ENCODE measurements at places on chromosomes 4 and X.

- DNase-seq: no peak
Observed at GRCh38 chrX:11970578-11971359, 167.5 kb upstream of the FRMPD4 start.

DNA sequence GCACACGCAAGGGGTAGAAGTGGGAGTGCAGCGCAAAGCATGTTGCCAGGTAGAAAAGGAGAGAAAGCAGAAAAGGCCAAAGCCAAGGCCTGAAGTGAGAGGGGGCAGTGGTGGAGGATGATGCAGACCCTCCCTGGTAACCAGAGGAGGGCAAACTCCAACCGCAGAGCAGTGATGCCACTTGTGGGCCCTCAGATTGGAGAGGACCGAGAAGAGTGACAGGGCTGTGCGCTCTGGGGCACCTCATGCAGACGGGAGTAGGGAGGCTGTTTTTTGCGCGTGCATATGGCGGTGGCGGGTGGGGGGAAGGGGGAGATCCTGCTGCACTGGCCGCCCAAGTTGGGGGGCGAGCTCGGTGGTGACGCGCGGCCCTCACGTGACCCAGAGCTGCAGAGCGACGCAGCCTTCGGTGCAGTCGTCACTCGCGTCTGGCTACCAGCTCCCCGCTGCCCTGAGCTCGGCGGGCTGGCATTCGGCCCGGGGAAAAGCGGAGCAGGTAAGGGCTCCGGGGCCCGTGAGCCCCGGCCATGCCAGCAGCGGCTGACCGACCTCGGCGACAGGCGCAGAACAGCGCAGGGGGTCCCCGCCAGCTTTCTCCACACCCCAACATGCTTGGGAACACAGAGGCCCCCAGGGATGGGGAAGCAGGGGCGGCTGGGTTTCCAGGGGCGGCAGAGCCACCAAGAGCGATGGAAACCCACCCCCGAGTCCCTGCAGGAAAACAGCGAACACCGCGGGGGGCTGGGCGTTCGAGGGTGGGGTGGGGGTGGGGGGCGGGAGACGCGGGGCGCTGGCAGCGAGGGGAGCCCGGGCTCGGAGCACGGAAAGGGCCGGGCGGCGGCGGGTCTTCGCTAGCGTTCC is at the start of gene BEX3:
TSS of gene BEX3 (plus strand) at position 421 of the 861 bp plus-strand sequence. CDS start 984 bp downstream, outside the sequence.
- DNase-seq: peak; percentile 47

DNA sequence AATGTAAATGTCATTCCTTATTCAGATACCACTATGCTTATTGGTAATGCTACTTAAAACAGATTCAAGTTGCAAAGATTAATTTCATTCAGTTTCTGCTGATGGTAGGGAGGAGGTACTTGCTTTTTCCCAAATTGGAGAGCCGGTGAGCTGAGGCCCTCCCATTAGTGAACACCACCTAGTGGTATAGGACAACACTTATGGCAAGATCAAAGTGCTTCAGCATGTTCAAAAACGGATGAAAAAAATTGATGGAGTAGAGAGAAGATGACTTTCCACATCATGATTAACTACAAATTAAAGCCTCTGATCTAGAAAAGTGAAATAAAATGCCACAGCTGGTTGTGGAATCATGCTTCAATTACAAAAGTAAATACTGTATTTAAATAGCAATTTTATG is 112.9 kb downstream of the MBNL3 start:
- DNase-seq: peak; percentile 1

DNA sequence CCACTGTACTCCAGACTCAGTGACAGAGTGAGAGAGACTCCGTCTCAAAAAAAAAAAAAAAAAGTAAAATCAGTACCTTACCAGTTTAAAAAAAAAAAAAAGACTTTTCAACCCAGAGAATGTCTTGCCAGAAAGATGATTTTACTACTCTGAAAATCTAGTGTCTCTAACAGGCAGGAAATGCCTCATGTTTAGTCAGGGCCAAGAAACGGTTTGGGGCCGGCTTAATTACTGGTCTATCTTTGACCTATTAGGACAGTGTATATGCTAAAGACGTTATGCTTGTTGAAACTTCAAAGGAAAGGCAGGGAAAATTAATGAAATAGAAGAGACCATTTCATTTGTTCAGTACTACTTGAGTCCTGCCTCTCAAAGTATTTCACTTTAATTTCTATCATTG is 9.9 kb downstream of the BEND4 start:
- no peak for DNase-seq

DNA sequence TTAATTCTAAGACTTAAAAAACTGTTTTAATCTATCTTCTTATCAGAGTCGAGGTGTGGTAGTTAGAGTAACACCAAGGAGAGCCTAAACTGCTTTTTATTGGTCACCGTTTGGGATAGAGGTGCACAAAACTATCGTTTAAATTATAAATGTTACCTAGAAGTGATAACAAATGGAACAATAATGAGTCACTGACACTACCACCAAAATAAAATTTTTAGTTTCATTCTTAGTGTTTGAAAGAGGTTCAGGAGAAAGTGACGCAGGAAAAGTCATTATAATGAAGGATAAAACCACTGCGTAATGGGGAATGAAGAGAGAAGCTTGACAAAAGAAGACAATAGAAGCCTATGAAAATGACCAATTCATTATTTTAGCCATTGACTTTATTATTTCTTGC is 158.2 kb downstream of the COX18 start:
- DNase-seq: no peak

- no peak for DNase-seq
Observed at GRCh38 chr4:147287588-147287890, 193.4 kb upstream of the EDNRA start.

- no peak for DNase-seq
Observed at GRCh38 chr4:64407000-64407399, 2.2 kb downstream of the TECRL start.

GRCh38 chr4:41731569-41732126 is 16.9 kb downstream of the PHOX2B start:
- DNase-seq: no peak

DNA sequence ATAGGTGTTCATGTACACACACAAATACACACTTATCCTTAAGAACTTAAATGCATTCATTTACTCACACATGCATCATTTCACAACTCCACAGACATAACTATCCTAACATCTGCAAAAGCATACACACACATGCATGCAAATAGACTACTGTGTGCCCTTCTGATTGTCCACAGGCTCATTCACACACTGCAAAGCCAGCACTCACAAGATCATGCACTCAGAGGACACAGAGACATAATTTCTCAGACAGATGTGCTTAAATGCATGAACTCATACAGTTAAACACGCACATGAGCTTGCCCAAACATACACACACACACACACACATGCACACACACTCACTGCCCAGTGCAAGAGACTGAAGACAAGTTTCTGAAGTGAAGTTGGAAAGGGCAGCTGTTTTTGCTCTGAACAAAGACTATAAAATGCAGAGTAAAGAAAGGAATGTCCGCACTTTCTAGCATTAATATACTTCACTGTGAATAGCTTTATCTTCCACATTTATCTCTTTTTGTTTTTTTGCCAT is 1018.0 kb upstream of the HS3ST1 start:
- no peak for DNase-seq

DNA sequence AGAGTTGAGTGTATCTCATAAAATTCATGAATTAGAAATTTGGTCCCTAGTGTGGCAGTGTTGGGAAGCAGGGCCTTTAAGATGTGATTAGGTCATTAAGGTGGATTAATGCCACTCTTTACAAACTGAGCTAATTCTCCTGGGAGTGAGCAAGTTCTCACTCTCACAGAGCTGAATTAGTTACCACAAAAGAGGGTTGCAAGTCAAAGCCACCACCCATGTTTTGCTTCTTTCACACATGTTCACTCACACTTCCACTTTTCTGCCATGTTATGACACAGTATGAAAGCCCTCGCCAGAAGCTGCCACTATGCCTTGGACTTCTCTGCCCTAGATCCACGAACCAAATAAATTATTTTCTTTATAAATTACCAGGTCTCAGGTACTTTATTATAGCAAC is 332.1 kb downstream of the ARAP2 start:
- DNase-seq: no peak
